HCT116 (cell line): ENCODE measurements at places on chromosomes 12 and 14.

DNA sequence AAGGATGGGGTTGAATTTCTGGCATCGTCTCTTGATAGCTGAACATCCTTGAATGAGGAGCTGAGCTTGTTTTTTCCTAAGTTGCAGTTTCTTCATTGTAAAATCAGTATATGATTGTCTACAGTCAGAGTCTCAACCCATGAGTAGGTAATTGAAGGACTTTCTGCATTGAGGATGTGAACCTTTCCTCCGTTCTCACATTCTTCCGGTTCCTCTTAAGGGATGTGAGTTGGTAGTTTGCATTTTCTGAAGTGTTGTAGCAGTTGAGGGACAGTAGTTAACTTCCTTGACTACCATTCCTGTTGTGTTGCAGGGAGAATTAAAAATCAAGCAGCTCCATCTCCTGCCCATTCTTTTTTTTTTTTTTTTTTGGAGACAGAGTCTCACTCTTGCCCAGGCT is 19.1 kb downstream of the TPCN1 start:
- DNase-seq: no peak

DNA sequence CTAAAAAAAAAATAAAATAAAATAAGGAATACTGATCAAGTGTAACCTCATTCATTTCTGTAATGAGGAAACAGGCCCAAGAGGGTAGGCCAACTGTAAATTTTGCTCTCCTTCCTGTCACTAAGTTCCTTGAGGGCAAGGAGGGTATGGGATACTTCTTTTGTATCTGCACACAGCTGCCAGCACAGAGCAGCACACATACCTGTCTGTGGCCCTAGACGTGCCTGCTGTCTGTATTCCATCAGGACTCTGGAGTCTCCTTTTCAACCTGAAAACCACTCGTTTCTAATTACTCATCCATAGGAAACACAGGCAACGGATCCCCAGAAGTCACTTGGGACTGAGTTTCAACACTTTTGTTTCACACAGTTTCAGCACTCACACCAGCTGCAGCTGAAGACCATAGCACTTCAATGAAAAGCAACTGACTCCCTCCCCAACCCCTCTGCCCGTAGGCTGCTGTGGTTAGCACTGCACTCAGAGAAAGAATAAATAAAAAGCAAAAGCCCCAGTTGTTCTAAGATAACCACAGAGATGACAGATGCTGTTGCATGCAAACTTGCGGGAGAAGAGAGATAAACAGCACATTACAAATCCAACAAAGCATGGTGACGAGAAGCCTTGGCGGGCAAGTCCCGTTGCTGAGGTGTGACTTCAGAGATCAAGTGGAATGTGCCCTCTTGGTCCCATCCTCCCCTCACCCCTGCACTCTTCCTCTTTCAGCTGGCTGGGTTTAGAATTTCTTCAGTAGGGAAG is 24.9 kb downstream of the CRACR2A start:
- DNase-seq: no peak

- no peak for DNase-seq
Measured at GRCh38 chr14:106235356-106236159, 709.2 kb downstream of the TMEM121 start.

- DNase-seq: no peak
Measured at GRCh38 chr14:29868000-29868399, 59.6 kb downstream of the PRKD1 start.

DNA sequence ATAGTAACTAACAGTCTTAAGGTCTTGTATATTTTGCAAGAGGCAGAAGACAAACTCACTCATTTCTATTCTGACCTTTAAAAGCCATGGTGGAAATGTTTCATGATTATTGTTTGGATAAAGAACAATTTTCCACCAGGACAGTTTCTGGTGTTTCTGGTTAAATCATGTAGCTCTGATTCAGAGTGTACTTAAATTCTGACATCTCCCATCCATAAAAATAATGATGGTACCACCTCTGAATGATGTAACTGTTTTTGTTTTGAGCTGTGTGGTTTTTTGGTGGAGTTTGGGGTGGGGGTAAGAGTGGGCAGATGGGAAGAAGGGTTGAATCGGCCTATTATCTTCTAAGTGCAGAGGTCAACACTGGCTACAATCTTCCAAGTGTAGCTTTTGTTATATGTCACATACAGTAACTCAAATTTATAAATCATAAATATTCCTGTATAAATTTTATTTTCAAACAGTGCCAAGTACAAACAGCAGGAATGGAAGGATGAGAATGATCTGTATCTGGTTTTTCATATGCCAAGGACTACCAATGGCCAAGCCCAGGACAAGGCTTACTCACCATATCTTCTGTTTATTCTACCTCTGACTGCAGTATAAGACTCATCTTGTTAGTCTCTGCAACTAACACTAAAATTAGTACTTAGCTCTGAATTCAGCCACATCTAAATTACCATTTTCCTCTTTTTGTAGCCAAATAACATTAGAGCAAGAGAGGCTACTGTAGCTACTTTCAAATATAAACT is 108.7 kb downstream of the BCAT1 start:
- no peak for DNase-seq

DNA sequence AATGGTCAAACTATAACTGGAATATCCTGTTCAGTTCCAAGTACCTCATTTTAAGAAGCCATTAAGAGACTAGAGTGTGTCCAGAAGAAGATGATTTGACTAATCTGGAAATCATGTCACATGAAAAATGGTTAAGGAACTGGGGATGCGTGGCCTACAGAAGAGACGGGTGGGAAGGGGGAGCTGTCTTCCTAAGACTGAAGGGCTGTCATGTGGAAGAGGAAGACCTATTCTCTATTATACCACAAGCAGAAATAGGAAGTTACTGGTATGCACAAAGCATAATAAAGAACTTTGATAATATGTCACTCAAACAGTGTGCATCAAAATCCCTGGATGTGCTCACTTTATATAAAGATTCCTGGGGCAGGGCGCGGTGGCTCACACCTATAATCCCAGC is 50.3 kb downstream of the HECTD4 start:
- no peak for DNase-seq

DNA sequence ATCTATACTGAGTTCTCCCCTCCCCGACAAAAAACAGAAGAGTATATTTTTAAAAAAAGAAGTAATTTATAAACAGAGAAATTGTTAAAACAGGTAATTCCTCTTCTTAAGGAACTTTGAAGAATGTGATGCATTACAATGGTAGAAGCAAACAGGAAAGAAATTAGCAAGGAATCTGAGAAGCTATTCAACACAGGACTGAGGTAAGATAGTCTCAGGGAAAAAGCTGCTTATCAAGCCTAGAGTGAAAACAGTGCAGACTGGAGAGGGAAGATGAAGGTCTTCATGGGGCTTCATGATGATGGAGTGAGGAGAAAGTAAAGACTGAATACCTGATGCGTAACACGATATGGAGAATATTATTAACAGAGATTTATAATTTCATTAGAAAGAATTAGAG is 880.0 kb downstream of the SLC16A7 start:
- DNase-seq: no peak

GRCh38 chr12:98543701-98544100 is 28.3 kb downstream of the TMPO start:
- DNase-seq: no peak

GRCh38 chr12:81354327-81354932 is 276.6 kb downstream of the ACSS3 start:
- no peak for DNase-seq

- no peak for DNase-seq
Measured at GRCh38 chr12:59578254-59578653, 17.6 kb upstream of the SLC16A7 start.

DNA sequence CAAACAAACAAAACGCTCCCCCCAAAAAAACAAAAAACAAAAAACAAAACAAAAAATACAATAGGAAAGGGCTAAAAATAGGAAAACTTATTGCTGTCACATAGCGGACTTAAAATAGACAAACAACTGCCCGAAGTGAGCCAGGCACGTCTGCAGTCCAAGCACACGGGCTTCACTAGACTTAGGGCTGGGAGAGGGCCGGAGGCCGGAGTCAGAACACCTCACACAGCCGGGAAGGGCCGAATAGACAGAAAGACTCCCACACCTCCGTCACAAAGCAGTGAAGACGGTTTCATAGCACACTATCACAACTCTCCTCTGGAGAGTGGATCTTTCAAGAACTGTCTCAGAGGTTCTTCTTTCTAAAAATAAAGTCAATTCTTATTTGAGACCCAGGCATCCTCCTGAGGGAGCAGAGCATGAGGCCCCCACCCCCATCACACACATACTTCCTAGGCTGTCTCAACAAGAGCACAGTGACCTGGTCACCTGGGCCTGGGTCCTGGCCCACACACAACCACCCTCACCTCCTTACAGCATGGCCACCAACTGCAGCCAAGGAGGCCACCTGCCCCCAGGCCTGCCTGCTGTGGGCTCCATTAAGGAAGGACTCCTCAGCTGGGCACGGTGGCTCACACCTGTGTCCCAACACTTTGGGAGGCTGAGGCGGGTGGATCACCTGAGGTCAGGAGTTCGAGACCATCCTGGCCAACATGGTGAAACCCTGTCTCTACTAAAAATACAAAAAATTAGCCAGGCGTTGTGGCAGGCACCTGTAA is 6.7 kb downstream of the BAG5 start:
- no peak for DNase-seq

DNA sequence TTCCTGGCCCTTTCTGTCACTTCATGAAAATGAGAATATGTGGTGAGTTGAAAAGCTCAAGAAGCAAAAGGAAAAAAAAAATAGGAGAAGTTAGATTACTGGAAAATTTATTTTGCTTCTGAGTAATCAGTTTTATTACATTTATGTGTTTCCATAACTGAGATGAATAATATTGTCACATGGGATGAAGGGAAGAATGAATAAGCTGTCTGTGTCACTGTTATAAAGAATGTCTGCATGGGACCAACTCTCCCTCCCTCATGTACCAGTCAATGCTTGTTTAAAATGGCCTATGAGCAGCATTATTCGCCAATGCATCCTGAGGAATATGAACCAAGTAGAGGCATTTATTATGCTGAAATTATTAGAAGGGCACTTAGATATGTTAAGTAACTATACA is 246.3 kb downstream of the PRKD1 start:
- DNase-seq: no peak

DNA sequence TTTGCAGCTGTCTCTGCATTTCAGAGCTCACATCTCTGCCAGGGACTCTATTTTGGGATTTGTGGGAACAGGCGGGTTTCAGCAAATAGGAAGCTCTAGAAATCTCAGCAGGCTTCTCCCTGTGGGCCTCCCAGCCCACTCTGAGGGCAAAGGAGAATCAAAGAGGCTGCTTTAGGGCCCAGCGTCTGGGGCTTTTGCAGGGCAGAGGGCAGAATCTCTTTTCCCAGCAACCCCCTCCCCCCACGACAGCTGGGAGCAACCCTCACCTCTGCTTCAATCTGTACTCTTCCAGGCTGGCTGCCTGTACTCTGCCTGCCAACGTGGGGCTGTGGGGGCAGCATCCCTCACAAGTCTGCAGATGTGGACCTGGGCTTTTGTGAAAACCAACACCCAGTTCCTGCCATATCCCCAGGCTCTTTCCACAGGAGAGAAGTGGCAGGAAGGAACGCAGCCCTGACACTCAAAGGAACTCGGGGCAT is 529.6 kb upstream of the TBX3 start:
- no peak for DNase-seq

DNA sequence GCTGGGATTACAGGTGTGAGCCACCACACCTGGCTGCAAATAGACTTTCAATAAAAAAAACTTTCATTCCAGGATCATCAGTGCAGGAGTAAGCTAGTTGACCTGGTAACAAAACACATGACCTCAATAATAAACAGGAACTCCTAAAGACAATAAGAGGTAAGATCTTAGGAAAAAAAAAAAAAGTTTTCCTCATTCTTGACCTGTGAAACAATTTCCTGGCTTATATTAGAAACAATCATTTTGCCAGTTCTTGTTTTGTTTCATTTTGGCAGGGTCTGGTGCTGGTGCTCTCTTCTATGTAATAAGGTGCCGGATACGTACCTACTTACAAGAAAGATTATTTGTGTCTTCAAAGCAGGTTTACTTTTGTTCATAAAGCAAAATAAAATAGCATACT is 90.6 kb upstream of the AMN1 start:
- DNase-seq: no peak

DNA sequence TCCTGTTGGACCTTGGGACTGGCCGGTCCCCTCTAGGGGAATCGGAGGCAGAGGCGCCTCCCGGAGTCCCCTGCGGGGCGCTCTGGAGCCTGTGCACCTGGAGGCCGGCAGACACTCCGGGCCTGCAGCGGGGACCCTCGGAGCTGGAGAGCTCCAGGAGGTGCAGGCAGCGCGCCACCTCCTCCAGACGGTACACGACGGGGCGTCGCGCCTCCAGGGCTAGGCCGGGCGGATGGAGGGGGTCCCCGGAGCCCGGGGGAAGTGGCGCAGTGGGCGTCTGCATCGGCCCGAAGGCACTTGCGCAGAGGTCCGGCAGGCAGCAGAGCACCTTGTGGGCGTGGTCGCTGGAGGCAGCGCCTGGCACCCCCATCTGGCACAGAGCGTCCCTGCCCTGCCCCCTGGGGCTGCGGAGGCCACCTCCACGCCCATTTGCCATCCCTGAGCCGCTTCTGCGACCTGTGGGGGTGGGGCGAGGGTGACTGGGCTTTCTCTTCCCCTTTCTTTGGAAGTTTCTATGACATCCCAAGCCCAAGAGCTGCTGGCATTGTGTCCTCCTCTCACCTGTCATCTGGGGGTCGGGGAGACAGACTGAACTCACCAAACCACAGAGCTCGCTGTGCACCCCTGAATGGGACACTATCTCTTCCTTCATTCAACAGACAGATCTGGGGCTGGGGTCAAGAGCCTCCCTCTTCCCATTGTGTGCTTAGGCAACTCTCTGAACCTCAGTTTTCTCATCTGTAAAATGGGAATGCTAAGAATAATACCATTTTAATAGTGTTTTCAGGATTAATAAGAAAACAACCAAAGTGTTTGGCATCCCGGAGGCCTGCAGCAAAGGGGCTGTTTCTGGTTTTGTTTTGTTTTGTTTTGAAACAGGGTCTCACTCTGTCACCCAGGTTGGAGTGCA is 37.5 kb upstream of the CORO1C start:
- peak; percentile 63 for DNase-seq

DNA sequence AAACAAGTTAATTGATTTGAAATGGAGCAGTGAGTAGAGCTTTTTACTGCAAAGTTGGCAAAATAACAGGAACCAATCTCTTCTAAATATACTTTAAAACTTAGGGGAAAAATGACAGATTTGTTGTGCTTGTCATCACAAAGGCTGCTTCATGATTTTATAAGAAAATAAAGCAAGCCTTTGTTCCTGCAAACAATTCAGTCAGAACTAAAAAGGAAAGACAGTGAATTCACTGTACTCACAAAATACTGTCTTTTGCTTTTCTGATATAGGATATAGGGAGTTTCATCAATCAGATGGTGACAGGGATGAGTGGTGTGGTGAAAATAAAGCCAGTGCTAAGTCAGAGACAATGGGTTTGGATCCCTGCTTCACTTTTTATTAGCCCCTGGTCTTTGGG is 126.0 kb downstream of the HELB start:
- DNase-seq: no peak

DNA sequence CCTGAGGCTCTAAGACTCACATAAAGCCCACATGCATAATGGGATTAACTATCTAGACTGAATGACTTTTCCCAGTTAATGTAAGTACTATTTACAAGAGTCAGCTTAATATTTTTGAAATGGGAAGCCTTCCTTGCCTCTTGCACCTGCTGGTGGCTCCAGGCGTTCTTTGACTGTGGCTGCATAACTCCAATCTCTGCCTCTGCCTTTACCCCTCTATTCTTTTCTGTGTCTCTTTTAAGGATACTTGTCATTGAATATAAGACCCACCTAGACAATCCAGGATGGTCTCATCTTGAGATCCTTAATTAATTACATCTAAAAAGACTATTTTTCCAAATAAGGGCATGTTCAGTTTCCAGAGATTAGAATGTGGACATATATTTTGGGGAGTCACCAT is 66.9 kb upstream of the PCED1B start:
- DNase-seq: no peak

- no peak for DNase-seq
Measured at GRCh38 chr12:125120566-125120965, 55.3 kb downstream of the AACS start.

GRCh38 chr14:53306267-53306721 is 153.2 kb upstream of the DDHD1 start:
- DNase-seq: peak; percentile 28
